Prostate gland (tissue), 2 donors: ENCODE measurements at places on chromosomes 2 and 18. TPM values are rescaled to one million over a fixed set of nuclear protein-coding genes. Genes with fewer than 3 reads are reported as not detected.

GRCh38 chr18:72634500-72634899 lies 90.4 kb upstream of the CBLN2 start:
- DNase-seq = no peak

- no peak for DNase-seq
Observed at GRCh38 chr2:65574993-65575392, 142.6 kb upstream of the SPRED2 start.

DNA sequence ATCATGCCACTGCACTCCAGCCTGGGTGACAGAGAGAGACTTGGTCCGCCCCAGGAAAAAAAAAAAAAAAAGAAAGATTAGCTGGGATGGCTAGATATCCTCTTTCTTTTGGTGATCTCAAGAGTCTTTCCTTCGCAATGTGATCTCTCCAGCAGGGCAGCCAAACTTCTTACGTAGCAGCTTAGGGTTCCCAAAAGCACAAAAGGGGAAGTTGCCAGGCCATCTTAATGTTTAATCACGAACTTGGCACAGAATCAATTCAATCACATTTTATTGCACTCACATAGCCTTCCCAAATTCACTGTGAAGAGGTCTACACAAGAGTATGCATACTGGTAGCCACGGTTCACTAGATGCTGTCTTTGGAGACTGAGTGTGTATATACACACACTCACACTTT lies 53.1 kb downstream of the VIL1 start:
- no peak for DNase-seq

DNA sequence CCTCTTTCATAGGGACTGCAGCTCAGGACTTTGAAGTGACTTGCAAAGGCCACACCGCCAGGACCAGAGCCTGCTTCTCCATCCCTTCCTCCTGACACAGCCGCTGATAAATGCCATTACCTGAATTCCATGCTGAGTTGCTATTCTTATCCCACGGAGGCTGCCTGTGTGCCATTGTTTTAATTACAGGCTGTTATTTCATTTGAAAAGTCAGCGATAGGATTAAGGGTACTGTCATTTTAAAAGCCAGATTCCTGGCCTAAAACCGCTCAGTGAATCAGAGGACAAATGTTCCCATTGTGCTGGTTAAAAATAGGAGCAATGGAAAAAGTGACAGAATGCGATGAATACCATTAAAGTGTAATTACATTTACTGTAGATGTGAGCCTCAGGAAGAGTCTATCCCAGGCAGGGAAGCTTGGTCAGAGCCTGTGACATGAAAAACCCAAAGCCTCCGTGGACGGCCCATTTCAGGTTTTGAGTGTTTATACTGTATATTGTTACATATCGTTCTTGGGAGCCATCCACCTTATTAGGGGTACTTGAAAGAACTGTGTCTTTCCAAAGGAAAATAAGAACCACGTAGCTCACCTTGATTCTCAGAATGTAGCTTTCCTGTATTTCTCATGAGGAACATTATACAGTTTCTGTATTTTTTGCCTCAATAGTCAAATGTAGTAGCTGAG lies 41.3 kb downstream of the PDCL3 start:
- no peak for DNase-seq

DNA sequence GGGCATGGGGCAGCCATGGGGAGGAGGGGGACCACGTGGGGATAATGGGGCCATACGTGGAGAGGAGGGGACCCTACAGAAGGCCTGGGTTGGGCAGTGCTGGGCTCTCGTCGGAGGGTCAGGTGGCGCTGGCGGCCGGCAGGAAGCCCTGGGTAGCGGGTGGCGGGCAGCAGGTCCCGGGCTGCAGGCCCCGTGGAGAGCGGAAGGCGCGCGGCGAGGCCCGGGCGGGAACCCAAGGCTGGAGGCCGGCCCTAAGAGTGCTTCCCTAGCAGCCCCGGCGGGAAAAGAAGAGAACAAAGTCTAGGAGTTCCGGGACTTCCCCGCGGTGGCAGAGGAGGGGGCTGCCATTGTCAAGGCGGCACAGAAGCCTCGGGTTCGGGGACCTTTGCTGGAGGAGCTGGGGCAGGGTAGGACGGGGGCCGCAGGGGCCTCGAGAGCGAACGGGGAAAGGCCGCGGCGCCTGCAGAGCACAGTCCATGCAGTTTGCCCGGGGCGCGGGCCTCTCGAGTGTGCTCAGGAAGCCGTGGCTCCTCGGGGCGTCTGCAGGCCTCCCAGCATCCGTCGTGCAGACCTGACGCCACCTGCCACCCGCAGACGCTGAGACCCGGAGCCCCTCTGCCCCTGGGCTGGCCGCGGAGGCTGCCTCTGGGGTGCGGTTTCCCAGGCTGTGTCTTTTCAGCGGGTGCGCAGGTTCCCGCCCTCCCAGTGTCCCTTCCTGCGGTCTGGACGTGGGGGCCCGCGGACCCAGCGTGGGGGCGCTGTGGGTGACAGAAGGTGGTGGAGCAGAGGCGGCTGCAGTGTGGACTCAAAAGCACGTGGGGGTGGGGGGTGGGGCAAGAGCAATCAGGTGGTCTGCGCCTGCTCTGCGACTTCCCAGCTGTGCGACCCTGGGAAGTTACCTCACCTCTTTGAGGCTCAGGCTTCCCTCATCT lies 19.4 kb upstream of the NCL start:
- DNase-seq = no peak

DNA sequence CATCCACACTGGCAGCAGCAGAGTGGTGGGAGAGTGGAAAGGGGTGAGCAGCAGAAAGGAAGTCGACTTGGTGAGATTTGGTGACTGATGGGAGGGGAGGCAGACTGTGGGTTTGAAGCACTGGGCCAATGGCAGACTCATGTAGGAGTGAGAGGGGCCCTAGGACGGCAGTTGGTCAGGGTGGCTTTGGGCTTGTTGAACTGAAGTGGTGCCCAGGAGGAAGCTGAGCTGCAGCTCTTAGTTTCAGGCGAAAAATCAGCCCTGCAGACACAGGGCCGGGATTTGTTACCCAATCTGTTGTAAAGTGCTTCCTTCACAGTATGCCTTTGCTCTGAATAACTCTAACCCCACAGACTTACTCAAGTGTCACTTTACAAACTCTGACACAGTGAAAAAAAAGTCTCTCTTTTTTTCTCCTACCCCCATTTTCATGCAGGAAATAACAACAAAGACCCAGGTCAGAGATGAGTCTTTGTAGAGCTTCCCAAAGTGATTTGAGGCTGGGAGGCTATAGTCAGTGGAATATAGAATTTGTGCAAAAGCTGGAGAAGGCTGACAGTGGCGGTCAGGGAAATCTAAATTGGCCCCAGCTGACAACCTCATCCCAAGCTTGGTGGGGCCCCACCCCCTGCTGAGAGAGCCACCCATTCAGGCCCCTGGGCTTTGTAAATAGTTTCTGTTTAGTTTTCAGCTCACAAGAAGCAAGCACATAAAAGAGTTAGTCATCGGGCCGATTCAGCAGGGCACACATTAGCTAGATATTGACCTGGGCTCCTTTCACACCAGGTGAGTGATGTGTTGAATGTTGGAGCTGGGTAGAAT lies 226.9 kb downstream of the VAPA start:
- peak; percentile 33 for DNase-seq

DNA sequence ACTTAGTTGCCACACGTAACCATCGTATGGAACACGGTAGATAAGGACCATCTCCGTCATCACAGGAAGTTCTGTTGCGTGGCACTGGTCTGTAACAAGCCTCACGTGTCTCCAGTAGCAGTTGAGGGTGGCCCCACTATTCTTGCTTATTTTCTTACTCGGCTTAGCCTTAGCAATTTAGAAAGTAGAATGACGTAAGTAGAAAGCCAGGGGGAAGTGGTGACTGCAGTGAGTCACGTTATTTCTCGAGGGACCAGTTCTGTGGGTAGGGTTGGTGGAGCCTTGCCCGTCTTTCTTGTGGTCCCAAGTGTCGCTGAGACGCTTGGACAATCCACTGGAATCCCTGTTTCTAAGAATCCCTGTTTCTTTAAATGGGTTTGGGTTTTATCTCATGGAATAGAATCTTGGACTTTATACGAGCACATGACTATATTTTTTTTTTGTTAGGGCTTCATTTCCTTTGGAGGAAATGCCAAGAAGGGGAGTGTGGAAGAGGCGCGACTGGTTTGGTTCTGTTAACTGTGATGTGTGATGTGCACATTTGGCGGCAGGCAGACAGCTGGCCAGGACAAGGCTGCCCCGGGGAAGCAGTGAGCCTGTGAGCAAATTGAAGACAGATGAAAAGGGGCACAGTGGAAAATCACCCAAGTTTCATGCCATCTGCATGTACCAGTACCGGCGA lies 96.2 kb downstream of the CABLES1 start:
- DNase-seq = no peak

The LIPG gene
- 0.36 TPM for total RNA-seq

The MYO1B gene
- 38.3 TPM for total RNA-seq

GRCh38 chr18:56709463-56709862 lies 58.3 kb downstream of the WDR7 start:
- no peak for DNase-seq

The HOXD10 gene
- 32.5 TPM for total RNA-seq

- DNase-seq = no peak
Observed at GRCh38 chr18:57581301-57581934, 5.1 kb downstream of the FECH start.

- no peak for DNase-seq
Observed at GRCh38 chr2:204673877-204674276, 128.6 kb downstream of the PARD3B start.

The SPHKAP gene
- total RNA-seq = 0.09 TPM

The MPV17 gene
- 90.3 TPM for total RNA-seq

The TMEFF2 gene
- 3.2 TPM for total RNA-seq

DNA sequence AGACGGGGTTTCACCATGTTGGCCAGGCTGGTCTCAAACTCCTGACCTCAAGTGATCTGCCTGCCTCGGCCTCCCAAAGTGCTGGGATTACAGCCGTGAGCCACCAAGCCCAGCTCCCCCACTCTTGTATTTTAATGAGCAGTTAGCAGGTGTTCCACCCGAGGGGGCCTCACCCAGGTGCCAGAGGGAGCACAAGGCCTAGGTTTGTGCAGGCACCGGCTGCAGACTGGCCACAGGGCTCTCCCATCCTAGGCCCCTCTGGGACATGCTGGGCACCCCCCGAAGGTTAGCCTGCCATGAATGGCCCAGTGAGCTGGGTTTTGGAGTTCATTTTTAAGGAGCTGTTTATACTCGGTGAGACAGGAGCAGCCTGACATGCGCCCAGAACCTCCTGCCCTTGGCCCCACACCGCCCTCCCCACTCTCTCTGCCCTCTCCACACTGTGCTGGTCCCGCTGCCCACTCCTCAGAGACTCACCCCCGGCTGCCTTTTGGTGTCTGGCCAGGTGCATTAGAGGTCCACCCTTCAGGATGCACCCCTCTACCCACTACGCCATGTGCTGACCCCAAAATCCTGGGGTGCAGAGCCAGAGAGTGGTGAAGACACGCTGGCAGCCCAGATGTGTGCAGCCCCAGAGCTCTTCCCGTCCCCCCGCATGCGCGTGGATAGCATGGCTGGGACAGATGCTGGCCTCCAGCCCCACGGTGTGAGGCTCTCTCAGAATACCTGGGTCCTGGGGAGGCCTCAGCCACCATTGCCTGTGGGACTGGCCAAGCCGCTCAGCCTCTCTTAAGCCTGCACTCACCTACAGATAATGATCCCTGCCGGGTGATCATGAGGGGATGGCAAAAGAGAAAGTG lies 11.2 kb upstream of the KLF11 start:
- DNase-seq = no peak
